ENCODE measurements at places on chromosomes 7 and 10.

DNA sequence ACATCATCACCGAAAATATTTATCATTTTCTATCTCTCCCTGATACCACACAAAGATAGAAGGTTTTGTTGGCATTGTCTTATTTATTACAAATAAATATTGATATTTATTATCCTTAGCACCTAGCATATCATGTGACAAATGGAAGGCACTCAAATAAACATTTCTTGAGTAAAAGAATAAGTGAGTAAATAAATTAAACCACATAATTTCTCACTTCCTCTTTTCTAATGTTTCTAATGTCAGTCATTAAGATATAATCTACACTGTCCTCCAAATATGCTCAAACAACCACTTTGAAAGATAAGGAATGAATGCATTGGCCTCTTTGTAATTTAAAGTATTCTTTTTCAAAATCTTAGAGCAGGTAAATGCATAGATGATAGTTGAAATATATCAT lies 1027.8 kb upstream of the LRRTM3 start:
- DNase-seq, result no peak

DNA sequence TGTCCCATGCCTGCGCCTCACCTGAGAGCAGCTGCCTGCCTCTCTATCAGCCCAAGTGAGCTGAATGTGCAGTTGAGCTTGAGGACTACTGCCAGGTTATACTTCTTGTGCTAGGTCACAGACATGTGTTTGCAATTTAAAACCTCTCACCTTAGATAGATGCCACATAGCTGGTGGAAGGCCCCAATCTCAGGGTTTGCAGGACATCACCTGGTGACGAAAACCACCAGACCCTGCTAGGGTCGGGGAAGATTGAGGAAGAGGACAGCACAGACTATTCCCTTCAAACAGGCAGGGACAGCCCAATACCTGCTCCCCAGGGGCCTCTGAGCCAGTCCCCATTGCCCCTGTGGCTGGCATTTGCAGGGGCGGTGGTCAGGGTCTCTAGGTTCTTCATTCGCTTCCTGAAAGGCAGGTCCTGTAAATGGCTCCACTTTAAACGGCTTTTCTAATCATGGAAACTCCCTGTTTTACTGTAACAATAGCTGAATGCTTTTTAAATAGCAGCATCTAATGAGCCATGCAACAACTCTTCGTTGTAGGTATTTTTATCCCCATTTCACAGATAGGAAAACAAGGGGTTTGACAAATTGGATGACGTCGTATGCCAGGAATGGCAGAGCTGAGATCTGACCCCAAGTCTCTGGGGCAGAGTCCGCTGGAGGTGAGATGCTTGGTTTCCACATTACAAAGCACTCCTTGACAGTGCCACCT lies 80.1 kb downstream of the EMX2 start:
- no peak for DNase-seq

- no peak for DNase-seq
These were observed 58.5 kb downstream of the GRID1 start for GRCh38 chr10:86308056-86308455.

- DNase-seq, result no peak
These were observed 20.3 kb upstream of the IGF2BP3 start for GRCh38 chr7:23490357-23491135.

DNA sequence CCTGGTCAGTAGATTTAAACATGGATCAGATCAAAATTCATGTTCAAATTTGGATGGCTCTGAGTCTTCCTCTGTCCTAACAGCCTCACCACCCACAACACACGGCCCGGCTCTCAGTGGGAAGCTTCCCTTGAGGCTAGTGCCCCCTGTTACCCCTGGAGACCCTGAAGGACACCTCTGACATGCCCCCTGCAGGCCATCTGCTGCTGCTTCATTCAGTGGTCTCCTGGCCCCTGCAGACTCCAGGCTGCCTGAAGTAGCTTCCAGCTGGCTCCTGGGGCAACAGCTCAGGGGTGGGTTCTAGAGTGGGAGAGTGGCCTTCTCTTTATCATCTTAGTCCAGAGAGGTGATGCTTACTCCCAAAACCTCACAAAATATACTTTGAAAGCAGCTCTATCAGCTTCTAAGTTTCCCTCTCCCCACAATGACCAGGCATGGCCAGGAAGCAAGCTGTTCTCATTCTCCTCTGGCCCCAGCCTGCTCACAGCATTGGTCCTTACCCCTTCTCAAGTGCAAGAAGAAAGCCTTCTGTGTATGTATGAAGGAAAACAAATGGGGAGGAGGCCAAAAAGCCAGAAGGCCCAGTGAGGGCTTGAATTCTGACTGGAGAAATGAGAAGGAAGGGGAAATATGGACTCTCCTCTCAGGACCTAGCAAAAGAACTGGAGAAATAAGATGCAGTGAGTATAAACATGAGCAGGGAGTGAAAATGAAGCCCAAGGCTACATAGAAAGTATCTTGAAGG lies 189.6 kb upstream of the INHBA start:
- no peak for DNase-seq

- DNase-seq, result no peak
These were observed 52.5 kb upstream of the NKX6-2 start for GRCh38 chr10:132838346-132838970.

DNA sequence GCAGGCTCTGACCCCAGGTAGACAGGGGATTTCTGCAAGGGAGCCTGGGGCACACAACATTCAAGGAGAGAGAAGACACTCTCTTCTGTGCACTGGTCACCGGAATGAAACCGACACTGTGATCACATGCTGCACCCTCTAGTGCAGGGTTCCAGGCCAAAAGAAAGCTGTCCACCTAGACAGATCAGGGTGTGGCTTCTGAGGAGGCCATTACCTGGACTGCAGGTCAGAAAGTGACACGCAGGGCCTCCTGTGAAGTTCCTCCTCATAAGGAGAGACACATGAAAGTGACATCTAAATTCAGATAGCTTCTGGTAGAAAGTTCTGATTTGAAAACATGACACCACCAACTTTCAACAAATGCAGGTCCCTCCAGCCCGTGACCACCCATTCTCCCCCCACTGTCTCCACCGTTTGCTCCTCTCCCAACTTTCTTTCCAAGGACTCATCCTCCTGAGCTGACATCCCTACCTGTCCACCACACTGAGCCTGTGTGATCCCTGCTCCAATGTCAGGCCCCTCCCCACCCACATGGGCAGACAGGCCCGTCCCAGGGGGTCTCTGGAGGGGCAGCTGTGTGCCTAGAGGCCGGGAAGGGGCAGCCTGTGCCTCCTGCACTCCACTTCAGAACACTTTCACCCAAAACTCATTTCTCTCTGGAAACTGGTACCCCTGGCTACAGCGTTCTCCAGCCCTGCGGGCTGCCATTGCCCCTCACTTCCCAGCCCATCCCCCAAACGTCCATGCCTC lies 198.0 kb downstream of the TNS3 start:
- no peak for DNase-seq

DNA sequence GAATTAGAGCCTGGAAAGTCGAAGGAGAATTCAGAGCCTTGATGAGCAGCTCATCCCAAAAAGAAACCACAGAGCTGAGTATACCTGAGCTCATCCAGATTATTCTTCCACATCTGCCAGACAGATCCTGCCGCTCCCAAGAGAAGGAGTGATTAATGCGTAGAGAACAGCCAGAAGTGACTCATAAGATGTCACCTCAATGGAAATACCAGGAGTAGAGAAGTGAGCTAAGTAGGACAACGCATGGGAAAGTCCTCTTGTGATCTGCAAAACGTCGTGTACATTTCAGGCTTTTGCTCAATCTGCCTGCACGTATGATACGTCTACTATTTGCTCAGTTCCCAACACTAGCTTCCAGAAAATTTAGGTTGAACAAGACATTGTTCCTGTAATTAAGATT lies 230.5 kb upstream of the AUTS2 start:
- DNase-seq, result no peak

Measured in NCI-H446 treated with DMSO at 0.1 percent for 48 hours (cell line).